Thyroid gland (tissue), 4 donors: ENCODE measurements at places on chromosomes 11 and 22. TPM values are rescaled to one million over a fixed set of nuclear protein-coding genes. Genes with fewer than 3 reads are reported as not detected.

Gene TRIM6
- 7.1 TPM for total RNA-seq

Gene TRPM5
- total RNA-seq = 0.67 TPM

- no peaks in the 10 kb centered on the region for H3K4me1 ChIP-seq
- H3K36me3 ChIP-seq = peaks cover 18% of the 10 kb centered on the region
- no peak for DNase-seq
- H3K27me3 ChIP-seq = no peaks in the 10 kb centered on the region
These were observed 17.7 kb downstream of the TPCN2 start for GRCh38 chr11:69066122-69067112.

Gene DCPS
- total RNA-seq = 13.7 TPM

- H3K27me3 ChIP-seq = no peaks in the 10 kb centered on the region
- no peak overlapping the region for H3K4me3 ChIP-seq
- H3K4me1 ChIP-seq = no peaks in the 10 kb centered on the region
- DNase-seq = no peak
- no peak overlapping the region for H3K27ac ChIP-seq
These were observed 789.8 kb upstream of the API5 start for GRCh38 chr11:42521994-42522393.

- H3K27ac ChIP-seq = no peak overlapping the region
- no peaks in the 10 kb centered on the region for H3K36me3 ChIP-seq
- no peaks in the 10 kb centered on the region for H3K27me3 ChIP-seq
- no peaks in the 10 kb centered on the region for H3K4me1 ChIP-seq
- H3K4me3 ChIP-seq = no peak overlapping the region
- no peak for DNase-seq
These were observed 21.8 kb downstream of the CLMP start for GRCh38 chr11:123173040-123173855.

GRCh38 chr22:39481054-39481453 lies 21.0 kb upstream of the MIEF1 start:
- no peaks in the 10 kb centered on the region for H3K4me1 ChIP-seq
- no peak overlapping the region for H3K4me3 ChIP-seq
- no peaks in the 10 kb centered on the region for H3K36me3 ChIP-seq
- H3K27ac ChIP-seq = no peak overlapping the region

DNA sequence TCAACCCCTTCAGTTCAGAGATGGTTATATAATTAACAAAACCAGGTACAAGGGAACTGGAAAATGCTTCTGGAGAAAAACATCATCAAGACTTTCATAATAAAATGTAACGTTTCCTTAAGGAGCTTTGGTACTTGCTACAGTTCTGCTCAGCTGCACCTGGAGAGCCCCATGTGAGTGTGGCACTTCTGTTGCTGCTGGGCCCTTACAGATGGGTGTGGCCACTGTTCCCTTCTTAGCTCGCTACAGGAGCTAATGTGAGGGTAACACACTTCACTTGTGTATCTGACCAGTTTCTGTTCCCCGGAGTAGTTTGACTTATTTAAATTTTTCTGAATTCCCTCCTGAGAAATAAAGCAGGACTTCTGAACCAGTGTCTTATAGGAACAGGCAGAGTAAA lies 4.0 kb downstream of the POU2AF3 start:
- no peak overlapping the region for H3K4me3 ChIP-seq
- peaks cover 44% of the 10 kb centered on the region for H3K4me1 ChIP-seq
- peak; percentile 93 for DNase-seq
- no peaks in the 10 kb centered on the region for H3K27me3 ChIP-seq

- H3K27ac ChIP-seq = no peak overlapping the region
- no peaks in the 10 kb centered on the region for H3K4me1 ChIP-seq
- no peak overlapping the region for H3K4me3 ChIP-seq
These were observed 9.0 kb downstream of the SCN3B start for GRCh38 chr11:123645286-123645975.

Gene ZNF280B
- total RNA-seq = 2.3 TPM

DNA sequence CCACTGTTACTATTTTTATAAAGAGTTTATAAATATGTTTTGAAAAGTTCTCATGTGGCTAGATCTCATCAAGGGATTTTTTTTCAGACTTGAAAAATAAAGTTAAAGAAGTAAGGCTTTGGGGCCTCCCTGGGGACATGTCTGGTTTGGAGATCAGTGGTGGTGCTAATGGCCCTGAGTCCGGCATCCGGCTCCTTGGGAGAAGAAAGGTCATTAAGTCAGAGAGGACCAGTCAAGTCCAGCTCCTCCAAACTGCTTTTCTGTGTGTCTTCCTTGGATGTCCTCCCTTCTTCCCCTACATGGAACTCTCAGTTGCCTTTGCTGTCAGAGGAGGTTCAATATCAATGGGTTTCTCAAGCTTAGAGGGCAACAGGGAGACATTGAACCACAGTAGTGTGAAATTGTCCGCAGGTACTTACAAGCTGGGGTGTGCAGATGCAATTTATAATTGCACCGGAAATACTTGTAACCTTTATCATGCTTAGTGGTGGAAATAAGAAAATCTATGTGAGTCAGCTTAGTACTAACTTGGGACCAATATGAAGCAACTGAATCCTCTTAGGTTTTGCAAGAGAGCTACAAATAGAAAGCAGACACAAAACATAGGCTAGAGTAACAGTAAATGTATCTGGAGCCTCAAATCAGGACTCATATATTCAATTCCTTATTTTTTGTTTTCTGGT lies 144.3 kb downstream of the TEAD1 start:
- no peaks in the 10 kb centered on the region for H3K27me3 ChIP-seq
- no peak for DNase-seq
- H3K27ac ChIP-seq = no peak overlapping the region
- H3K4me3 ChIP-seq = no peak overlapping the region

- H3K27me3 ChIP-seq = no peaks in the 10 kb centered on the region
- no peaks in the 10 kb centered on the region for H3K36me3 ChIP-seq
- H3K27ac ChIP-seq = no peak overlapping the region
- H3K4me1 ChIP-seq = peaks cover 5% of the 10 kb centered on the region
- no peak for DNase-seq
These were observed 270.9 kb downstream of the TTC28 start for GRCh38 chr22:28408709-28409108.

- DNase-seq = peak; percentile 44
- no peaks in the 10 kb centered on the region for H3K36me3 ChIP-seq
- H3K4me3 ChIP-seq = no peak overlapping the region
- H3K27me3 ChIP-seq = no peaks in the 10 kb centered on the region
These were observed 2.7 kb upstream of the PPARA start for GRCh38 chr22:46147471-46148267.

Gene BTG4
- not detected for total RNA-seq

GRCh38 chr22:39115977-39116621 lies 19.1 kb downstream of the APOBEC3H start:
- H3K36me3 ChIP-seq = no peaks in the 10 kb centered on the region
- H3K27ac ChIP-seq = no peak overlapping the region
- no peaks in the 10 kb centered on the region for H3K27me3 ChIP-seq
- H3K4me3 ChIP-seq = no peak overlapping the region

GRCh38 chr11:117604336-117604995 lies 192.6 kb downstream of the DSCAML1 start:
- no peaks in the 10 kb centered on the region for H3K36me3 ChIP-seq
- no peak overlapping the region for H3K4me3 ChIP-seq
- no peaks in the 10 kb centered on the region for H3K4me1 ChIP-seq
